CD4-positive, alpha-beta memory T cell (primary cell): ENCODE measurements at places on chromosomes 5 and 9.

- DNase-seq: no peak
Measured at GRCh38 chr9:78167356-78167755, 68.5 kb upstream of the CEP78 start.

DNA sequence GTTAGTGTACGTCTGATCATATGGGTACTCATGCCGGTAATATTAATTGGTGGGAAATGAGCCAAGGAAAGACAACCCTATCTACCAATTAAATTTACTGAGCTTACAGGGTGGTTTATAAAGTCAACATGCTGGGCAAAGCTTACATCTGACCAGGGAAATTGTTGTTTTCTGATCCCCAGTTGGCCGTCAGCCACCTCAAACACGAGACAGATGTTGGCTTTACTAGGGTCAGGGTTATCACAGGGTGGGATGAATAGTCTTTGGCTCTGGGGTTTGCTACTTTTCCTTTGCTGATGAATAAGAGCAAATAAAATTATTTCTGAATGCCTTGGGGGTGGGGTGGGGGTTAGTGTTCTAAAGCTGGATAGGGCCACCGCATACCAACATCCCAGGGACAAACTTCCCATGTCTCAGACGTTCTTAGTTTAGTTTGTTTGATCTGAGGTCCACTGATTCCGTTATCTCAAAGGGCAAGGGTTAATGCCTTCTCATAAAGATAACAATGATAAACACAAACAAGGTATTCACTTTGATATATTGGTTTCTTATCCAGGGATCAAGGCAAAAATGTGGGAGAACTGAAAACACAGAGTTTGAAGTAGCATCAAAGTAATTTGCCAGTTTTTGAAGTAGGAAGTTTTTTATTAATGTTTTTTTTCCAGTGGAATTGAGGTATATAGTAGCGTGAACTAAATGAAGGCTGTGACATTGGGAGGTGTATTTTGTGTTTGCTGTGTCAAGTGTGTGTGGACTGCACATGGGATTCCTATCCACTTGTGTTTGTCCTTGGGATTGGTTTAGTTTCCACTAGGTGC, 109.1 kb upstream of the RPS23 start:
- no peak for DNase-seq

DNA sequence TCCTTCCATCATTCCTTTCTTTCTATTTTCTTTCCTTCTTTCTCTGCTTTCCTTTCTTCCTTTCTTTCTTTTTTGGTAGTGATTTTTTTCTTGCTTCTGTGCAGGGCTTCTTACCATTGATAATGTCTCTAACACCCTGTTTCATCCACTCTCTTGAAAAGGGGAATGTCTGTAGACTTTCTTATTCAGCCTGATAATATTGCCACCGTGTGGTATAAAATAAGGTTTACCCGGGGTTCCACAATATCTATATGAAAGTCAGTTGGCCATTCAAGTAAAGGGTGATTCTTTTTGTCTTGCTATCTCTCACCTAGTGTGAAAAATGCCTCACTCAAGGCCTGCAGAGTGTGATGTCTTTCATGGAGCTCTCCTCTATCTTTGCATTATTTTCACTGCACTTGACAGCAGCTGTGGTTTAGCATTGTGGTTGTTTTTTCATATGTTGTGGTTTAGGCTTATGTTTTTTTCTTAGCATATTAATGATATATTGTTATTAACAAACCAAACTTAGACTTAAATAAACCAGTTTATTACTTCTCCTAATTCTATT, 153.9 kb downstream of the CSNK1G3 start:
- no peak for DNase-seq

DNA sequence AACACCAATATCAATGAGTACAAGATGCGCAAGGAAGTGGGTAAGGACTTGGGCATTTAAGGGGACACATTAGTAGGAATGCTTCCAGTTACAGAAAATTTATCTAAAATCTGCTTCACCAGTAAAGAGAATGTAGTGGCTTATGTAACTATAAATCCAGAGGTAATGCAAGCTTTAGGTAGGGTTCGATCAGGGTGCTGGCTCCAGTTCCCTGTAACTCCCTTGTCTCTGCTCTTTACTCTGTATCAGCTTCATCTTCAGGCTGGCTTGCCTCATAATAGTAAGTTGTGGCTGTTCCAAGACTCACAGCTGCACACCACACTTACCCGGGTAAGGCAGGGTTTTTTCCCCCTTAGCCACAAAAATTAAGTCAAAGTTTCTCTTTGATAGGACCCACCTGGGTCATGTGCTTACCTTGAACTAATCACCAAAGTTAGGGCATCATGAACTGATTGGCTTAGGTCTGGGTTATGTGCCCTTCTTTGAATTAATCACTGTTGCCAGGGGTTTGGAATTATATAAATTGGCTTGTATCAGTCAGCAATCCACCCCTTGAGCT, 35.5 kb downstream of the ARHGEF37 start:
- DNase-seq: no peak

- DNase-seq: no peak
Measured at GRCh38 chr9:117671468-117671867, 32.7 kb upstream of the TLR4 start.

DNA sequence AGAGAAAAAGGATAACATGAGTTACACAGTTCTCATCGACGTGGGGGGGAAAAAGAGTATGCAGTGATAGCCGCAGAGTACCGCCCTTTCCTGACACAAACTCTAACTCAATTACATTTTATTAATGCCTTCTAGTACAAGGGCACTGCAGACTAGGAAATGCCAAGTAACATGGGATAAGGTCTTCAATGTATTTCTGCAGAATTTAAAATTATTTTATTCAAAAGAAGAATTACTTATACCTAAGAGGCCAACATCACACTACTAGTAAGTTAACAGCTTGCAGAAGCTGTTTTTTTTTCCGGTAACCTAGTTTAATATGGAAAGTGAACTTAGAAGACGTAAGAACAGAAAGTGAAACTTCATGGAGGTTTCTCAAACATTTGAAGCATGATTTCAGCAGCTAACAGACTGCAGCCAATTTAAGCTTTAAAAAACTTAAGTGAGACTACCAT, 3.9 kb downstream of the SETX start:
- DNase-seq: peak; percentile 58

GRCh38 chr9:134594078-134594941, 47.3 kb upstream of the COL5A1 start:
- DNase-seq: no peak

DNA sequence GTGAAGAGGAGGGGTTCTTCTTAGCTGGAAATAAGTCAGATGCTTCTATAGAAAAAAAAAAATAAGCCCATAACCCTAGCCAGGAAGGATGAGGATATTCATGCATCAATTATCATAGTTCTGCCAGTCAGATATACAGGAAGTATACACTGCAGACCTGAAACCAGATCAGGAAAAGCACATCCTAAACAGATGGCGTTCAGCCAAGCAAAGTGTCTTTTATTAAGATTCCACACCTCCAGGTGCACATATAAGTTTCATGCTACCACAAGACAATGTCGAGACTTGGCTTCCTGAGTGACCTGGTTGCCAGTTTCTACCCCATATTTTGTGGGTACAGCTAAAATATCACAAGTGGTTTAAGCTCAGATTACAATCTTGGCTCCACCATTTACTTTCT, 108.3 kb downstream of the CETN3 start:
- DNase-seq: no peak

GRCh38 chr5:88666761-88667495, 216.1 kb downstream of the MEF2C start:
- no peak for DNase-seq

GRCh38 chr9:10108815-10109214, 504.0 kb downstream of the PTPRD start:
- DNase-seq: no peak

DNA sequence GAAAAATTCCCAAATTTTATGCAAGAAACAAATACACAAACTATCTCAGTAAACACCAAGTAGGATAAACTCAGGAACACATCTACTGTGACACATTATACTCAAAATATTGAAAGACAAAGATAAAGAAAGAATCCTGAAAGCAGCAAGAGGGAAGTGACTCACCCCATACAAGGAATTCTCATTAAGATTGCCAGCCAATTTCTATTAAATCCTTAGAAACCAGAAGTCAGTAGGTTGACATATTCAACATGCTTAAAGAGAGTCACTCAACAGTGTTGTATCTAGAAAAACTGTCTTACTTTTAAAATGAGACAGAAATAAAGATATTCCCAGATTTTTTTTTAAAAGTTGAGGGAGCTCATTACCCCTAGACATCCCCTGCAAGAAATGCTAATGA, 15.5 kb downstream of the SPATA31E1 start:
- DNase-seq: no peak

GRCh38 chr9:13330396-13331004, 51.0 kb upstream of the MPDZ start:
- no peak for DNase-seq

- DNase-seq: peak; percentile 42
Measured at GRCh38 chr5:146662229-146662628, 146.2 kb upstream of the GPR151 start.

- DNase-seq: no peak
Measured at GRCh38 chr9:118575341-118576070, 793.7 kb downstream of the BRINP1 start.

- no peak for DNase-seq
Measured at GRCh38 chr9:16594787-16595186, 275.7 kb downstream of the BNC2 start.

- DNase-seq: peak; percentile 83
Measured at GRCh38 chr5:40486437-40487275, 193.1 kb upstream of the PTGER4 start.

DNA sequence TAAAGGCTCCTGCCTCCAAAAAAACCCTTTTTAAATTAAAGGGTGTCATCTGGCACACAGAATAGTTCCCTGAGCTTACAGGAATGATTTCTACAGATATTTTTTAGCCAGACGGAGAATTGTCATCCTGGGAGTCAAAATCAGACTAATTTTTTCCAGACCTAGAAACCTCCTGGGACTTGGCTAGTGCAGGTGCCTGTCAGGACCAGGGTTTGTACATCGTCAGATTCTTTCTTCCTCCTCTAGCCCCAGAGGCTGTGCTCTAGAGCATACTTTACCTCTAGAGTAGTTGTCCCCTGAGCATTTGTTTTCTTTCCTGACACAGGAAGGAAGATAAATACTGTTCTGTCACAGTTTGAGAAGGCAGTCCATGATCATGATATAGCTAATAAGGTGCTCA, 52.5 kb downstream of the RAB3C start:
- DNase-seq: no peak

DNA sequence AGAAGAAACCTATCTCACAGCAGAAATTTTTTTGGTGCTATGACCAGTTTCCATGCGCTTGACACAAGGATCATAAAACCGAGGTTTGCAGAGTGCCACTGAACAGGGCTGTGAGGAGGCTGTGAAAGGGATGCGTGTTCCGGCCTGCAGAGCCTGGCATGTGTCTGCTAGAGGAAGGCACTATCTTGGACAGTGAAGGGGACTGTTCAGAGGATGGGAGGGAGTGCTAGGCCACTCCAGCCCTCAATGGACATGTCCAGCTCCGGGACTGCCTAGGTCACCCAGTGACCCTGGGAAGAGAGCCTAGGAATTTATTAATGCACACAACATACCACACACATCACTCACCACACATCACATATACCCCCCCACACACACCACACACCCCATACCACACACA, 275.9 kb downstream of the GADD45G start:
- DNase-seq: no peak

GRCh38 chr9:105656131-105656921, 5.9 kb upstream of the TAL2 start:
- no peak for DNase-seq

DNA sequence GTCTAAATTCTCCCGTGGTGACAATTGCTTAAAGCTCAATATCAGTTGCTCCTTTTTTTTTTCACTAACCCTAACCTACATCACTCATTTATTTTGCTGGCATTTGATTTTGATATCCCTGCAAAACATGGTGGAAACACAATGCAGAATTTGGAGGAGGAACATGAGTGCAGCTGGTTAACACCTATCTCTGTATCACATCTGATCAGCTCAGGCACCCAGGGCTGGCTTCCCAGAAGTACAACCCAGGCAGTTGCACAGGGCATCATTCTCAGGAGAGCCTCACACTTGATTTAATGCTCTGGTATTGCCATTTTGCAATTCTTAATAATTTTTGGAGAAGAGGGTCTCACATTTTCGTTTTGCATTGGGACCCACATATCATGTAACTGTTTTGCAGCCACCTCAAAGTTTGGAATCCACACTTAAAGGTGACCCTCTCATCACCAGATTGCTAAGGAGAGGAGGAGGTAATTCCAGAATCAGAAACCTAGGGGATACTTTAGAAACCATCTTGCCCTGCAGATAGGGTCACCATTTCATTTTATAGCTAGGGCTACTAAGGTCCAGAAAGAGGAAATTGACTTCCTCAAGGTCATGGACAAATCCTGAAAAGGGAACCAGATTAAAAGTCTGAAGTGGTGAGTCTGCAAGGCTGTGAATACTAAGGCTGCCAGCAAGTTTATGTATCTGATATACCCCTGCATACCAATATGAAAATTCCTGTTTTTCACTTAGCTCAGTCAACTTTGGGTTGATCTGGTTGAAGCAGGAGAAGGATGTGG, 19.3 kb upstream of the ADAM19 start:
- DNase-seq: no peak

GRCh38 chr9:90526386-90526785, 116.2 kb downstream of the DIRAS2 start:
- DNase-seq: no peak

DNA sequence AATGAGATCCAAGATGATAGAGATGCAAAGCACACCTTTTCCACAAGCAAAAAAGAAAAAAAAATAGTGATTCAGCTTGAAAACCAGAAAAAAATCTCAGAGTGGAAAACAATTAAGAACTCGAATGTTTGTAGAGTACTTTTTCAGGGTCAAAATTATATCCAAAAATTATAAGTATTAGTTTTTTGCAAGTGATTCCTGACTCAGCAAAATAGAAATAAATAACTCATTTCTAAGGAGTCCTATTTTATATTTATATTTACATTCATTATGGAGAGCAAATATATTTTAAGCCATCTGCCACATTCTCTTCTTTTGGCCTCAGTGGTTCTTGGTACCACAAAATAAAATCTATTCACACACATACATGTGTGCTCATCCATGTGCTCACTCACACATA, 1011.8 kb upstream of the ARRDC3 start:
- DNase-seq: no peak

- peak; percentile 75 for DNase-seq
Measured at GRCh38 chr5:180830253-180831138, 27.9 kb upstream of the MGAT1 start.

- no peak for DNase-seq
Measured at GRCh38 chr9:92171281-92171680, 56.1 kb upstream of the SPTLC1 start.
